ENCODE measurements at places on chromosomes 2 and 18.

- DNase-seq, result no peak
Measured at GRCh38 chr2:240501531-240501991, 56.2 kb downstream of the ANKMY1 start.

- no peak for DNase-seq
Measured at GRCh38 chr2:15189216-15189615, 371.9 kb downstream of the NBAS start.

GRCh38 chr2:201839727-201840126 is 33.4 kb downstream of the CDK15 start:
- no peak for DNase-seq

DNA sequence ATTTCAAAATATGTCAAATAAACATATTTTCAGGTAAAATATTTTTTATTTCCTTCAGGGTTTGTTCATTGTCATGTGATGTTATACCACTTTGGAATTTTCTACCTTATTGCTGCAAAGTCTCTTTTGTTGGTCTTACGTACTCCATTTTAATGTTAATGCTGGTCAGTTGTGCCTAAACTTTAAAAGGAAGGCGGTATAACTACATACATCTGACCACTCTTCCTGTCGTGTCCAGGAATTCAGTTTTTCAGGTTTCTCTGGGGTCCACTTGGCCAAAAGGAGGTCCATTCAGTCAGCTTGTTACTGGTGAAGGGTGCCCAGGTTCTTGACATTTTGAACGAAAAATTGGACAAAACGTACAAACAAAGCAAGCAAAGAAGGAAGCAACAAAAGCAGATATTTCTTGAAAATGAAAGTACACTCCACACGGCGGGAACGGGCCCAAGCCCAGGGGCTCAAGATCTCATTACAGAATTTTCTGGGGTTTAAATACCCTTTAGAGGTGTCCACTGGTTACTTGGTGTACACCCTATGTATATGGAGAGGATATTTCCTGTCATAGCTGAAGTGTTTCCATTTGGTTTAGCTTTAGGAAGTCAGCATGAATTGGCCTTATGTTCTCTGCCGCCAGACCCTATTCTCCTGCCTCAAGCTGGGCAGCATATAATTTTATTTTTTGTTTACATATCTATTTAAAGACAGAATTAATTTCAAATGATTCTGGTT is 471.7 kb upstream of the CDH7 start:
- no peak for DNase-seq

GRCh38 chr18:68623342-68623741 is 91.6 kb downstream of the TMX3 start:
- peak; percentile 20 for DNase-seq

DNA sequence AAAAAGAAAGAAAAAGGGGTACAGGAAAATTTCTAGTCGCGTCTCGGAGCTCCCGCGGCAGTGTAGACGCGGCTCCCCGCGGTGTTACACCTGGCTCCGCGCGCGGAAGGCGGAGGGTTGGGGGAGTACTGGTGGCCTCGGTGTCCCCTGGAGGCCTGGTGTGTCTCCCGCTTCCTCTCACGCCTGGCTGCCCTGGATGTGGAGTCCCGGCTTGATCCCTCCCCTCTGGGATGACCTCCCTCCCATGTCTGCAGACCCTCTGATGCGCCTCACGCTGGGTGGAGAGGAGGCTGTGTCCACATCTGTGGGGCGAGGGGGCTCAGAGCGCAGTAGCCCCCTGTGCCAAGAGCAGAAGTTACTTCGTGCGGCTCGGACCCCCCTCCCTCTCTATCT is 1.2 kb downstream of the KIF5C start:
- no peak for DNase-seq

DNA sequence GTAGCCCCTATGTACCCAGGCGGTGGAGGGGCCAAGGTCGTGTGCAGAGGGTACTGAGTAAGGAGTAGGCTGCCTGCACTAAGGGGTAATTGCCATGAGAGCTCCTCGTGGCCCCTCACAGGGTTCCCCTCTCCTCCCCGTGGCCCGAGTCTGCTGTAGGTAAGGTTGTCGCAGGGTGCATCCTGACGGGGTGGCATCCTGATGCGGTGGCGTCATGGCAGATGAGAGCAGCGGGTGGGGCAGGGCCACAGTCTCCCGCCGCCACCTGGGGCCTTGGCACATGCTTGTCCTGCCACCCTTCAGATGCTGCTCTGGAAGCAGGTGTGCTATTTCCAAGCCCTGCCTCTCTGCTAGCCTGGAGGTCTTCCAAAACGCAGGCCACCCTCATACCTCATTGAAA is 89.7 kb downstream of the EIPR1 start:
- DNase-seq, result no peak

GRCh38 chr2:160372010-160372356 is 121.6 kb downstream of the RBMS1 start:
- no peak for DNase-seq

DNA sequence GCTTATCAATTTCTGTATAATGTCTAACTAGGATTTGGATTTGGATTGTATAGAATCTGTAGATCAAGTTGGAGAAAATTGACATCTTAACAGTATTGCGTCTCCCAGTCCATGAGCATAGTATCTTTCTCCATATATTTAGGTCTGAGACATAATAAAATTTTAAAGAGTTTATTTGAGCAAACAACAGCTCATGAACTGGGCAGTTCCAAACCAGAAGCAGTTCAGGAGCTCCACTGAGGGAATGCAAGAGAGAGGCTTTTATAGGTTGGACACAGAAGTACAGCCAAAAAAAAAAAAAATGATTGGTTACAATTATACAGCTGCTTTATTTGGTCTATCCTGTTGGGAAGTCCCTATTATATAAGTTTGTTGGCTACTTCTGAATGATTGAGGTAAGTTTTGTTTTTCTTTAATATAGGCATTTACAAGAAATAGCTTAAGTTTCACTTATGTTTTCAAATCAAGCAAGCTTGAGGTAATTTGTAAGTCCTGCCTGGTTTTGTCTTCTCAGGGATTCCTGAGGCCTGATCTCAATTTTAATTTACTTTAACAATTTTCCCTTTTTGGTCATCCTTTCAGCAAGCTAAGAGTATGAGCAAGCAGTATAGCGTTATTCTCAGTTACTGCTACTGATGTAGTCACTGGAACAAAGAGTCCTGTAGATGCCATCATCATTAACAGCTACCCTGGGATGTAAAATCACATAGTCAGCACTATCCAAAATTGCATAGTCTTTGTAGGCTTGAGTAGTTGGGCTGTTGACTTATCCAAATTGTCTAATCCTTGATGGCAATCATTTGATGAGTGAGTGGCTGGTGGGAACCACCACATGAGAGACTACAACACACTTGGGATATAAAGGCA is 27.5 kb upstream of the RUFY4 start:
- no peak for DNase-seq

DNA sequence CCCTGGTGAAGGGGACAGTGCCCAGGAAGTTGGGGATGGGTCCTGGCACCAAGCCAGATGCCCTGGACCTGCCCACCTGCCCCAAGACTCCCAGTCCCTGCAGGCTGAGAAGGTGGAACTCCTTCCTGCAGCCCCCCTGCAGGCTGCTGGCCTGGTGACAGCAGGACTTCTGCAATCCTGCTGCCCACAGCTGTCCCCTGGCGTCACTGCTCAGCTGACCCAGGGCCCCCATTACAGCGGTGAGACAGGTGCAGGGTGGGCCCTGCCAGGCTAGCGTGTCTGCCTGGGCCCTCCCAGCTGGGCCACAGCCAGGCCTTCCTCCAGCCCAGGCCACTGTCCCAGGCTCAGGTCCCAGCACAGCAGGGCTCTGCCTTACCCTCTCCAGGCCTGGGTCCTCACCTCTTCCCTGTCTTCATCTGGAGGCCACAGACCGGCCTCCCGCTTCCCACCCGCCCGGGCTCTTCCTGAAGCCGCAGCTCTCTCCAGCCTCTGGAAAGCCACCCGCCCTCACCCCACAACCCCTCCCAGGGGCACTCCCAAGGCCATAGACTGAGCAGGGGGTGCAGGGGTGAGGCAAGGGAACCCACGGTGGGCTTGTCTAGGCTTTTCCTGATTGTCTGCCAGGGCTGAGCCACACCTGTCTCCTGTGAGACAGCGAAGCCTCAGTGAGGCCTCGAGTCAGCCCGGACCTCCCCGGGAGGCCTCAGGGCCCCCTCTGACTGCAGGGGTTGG is 8.8 kb upstream of the ERFE start:
- no peak for DNase-seq

DNA sequence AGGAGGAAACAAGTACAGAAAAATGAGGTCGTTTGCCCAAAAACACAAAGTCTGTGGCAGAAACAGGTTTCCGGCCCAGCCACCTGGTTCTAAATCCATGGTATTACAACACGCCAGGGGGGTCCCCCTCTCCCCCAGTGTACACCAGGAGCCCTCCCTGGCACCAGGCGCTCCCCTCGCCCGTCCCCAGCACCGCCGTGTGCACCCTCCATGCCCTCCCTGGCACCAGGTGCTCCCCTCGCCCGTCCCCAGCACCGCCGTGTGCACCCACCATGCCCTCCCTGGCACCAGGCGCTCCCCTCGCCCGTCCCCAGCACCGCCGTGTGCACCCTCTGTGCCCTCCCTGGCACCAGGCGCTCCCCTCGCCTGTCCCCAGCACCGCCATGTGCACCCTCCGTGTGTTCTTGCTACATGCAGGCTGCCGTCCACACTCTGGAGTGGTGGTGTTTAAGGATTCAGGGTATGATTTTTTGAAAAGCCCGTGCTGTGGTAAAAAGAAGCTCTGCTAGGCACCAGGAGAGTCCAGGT is 59.8 kb upstream of the NFATC1 start:
- DNase-seq, result no peak

DNA sequence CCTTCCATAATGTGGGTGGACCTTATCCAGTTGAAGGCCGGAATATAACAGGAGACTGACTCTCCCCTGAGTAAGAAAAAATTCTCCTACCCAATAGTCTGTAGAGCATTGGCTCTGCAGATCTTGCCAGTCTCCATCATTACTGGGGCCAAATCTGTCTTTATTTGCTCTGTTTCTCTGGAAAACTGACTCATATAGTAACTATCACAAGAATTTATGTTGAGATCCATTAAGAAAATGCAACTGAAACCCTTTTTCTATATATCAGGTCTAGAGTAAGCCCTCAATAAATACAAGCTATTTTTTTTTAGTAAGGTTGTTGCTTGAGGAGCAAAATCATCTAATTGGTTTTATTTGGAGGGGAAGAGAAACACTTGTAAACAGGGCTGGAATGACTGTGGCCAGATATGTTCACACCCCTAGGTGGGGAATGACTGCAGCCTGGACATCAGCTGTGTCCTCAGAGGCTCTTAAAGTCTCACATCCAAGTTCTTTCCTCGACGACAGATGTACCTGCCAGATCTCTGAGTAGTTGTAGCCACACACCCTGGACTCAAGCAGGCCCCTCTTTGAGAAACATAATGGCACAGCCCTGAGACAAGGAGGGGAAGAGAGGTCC is 339.7 kb downstream of the TNS1 start:
- peak; percentile 33 for DNase-seq

DNA sequence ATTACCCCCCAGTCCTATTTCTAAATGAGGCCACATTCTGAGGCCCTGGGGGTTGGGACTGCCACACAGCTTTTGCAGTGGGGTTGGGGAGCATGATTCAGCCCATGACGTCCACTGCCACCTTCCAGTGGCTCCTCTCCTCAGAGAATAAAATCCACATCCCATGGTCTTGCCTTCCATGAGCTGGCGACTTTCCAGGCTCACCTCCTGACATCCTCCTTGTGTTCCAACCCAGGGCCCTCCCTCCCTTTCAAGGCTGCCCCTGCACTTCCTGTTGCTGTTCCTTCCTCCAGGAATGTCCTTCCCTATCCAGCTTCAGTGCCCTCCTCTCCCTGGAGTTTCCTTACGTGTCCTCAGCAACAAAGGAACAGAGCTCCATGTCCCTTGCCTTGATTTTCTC is 187.3 kb upstream of the ID2 start:
- no peak for DNase-seq

- DNase-seq, result no peak
Measured at GRCh38 chr18:48569915-48570264, 31.1 kb downstream of the CTIF start.

GRCh38 chr2:79782576-79783452 is 270.0 kb downstream of the CTNNA2 start:
- DNase-seq, result no peak

- peak; percentile 90 for DNase-seq
Measured at GRCh38 chr2:84958135-84959059, 12.6 kb upstream of the KCMF1 start.

DNA sequence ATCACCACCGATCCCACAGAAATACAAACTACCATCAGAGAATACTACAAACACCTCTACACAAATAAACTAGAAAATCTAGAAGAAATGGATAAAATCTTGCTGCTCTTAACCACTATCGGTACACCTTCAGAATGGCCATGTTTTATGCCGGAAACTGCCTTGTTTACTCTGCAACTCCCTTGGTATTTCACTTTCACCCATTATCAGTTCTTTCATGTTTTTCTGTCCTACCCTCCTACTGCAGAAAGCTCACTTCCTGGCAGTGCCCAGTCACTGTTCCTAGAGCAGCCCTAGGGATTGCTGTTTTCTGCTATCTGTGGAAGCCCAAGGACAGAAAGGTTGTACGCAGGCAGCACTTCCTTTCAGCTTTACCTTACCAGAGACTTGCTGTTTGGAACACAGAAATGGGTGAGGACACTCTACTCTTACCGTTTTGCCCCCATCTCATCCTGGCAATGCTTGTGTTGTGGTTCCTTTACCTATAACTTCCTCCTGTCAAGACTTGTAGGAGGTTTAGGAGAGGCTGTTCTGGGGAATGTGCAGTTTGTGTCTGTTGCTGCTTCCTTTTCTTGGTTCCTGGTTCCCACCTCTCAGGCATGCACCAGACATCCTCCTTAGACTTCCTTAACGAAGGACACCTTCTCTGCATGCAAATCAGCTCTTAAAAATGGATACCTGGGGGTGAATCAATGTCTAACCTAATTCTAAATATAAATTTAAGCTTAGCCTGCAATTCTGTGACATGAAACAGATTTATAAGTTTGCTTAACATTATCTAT is 394.4 kb downstream of the SPAG16 start:
- DNase-seq, result no peak

DNA sequence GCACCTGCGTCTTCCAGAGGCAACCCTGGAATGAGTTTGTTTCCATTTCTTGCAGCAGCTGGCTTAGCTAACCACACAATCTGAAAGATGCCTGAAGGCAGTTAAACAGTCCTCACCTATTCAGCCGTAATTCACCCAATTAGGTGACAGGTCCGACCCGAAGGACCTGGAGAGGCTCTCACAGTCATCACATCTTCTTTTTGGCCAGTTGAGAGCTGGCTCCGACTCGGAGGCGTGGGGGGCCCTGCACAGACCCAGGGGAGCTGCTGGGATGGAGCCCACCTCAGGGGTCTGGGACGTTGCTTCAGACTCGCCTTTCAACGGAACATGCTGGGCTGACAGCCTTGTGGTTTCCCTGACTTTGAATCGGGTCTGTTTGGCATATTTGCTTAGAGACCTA is 187.3 kb downstream of the RTP5 start:
- DNase-seq, result no peak

Measured in HS-5 (cell line).